Activated naive CD4-positive, alpha-beta T cell treated with anti-CD3 and anti-CD28 coated beads, Interleukin-2, amount 50 U/mL, for 16 hours (primary cell): ENCODE measurements at places on chromosomes 6 and 20.

GRCh38 chr20:40276301-40276700 lies 412.7 kb downstream of the MAFB start:
- DNase-seq, result no peak

DNA sequence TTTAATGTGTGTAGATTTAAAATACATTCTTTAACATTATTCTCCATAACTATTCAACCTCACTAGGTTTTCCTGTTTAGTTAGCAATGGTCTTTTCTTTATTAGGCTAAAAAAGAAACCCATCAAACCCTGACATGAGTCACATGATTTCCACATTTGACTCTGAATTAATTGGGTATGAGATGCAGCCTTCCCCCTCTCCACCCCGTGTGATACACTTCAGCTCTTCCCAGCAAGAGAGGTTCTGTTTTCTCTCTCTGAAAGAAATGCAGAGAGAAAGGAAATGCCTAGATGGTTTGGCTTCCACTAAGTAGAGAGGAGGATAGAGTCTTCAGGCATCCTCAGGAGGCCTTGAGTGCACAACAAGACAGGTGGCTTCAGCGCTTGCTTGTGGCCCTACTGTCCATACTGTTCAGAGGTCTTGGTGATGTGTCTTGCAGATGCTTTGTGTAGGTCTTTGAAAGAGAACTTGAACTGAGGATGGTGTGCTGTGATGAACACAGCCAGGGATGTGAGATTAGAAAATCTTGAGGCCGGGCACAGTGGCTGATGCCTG lies 17.3 kb downstream of the FARS2 start:
- DNase-seq, result no peak

GRCh38 chr6:34315780-34316179 lies 67.0 kb upstream of the SMIM29 start:
- DNase-seq, result no peak

DNA sequence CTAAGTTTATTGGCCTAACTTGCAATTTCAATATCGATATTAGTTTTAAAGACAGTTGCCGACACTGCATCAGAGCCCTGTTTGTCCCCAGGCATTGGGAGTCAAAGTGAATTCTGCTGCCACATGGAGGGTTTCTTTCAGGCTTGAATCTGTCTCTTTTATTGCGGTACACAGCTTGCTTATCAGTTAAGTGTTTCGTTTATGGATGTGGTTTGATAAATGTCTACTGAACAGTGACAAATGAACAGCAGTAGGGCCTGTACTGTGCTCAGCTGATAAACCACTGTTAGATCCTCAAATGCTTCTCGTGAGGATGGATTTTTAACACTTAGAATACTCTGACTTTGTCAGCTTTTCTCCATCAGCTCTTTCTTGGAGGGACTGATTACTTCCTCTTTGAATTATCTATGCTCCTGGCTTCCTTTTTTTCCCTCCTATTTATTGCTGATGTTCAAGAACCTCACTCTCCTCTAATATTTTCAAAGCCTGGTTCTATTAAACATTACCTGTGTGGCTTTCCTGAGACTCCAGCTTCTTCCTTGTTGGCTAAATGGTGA lies 240.8 kb downstream of the PLCB1 start:
- no peak for DNase-seq

DNA sequence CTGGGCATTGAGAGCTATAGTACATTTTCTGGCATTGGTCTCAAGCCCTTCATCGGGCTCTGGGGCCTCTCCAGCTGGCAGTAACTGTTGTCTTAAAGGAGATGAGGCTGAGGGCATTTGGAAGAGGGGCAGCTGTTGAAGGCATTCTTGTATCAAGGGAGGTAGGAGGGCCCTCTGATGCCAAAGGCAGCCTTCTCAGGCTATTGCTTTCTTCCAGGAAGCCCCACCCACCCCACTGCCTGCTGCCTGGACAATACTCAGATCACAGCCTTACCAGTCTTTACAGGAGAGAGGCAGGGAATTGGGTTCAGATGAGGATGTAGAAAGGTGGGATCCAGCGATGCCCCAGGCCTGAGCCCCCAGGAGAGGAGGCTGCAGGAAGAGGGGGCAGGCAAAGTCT lies 46.0 kb downstream of the CPXM1 start:
- no peak for DNase-seq

DNA sequence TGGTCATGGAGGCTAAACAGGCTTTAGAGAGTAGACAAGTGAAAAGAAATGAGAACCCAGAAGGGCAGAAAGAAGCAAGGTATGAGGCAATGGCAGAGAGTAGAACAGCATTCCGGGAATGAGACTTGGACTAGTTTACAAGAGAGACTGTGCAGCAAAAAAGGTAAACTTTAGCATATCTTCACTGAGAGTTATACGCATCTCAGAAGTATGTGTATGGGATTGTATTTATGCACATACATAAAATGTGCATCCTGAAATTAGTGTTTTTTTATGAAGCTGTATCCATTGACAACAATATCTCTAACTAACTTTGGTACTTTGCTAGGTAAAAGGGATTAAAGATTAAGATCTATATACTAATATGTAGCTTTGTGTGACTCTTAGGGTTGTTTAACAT lies 753.6 kb downstream of the BCKDHB start:
- DNase-seq, result no peak

DNA sequence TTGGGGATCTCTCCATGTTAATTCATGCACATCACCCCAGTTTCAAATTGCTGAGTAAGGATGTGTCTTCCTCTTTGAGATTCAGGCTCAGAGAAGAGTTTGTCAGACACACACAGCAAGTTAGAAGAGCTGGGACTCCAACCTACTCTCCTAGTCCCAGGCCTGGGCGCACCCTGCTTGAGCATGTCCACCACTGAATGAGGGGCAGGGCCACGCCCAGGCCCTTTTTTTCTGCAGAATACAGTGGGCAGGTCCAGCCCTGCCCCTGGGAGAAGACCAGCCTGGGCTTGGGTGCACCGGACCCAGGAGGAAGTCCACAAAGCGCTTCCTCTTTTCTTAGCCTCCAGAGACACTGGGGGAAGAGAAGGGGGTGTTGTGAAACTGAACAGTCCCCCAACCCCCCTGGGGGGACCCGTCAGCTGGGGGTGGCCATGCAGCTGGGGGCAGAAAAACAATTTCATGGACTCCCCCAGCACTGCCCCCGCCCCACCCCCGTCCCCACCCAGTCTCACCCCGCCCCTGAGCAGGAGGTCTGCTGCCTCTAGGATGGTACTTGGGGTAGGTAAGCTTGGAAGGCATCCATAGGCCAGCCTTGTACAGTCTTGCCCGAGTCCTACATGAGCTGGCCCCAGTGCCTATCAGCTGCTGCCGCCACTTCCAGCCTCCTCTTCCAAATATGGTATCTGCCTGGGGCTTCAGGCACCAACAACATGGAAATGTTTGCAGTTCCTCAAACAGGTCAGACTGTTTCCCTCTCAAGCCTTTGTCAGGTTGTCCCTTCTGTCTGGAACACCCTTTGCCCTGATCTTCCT lies 11.7 kb upstream of the HCK start:
- no peak for DNase-seq
